Muscle of arm (tissue), 14 donors: ENCODE measurements at places on chromosomes 7 and 10.
A peak's percentile ranks its signal among the peaks of the same experiment; 100 is the strongest.

DNA sequence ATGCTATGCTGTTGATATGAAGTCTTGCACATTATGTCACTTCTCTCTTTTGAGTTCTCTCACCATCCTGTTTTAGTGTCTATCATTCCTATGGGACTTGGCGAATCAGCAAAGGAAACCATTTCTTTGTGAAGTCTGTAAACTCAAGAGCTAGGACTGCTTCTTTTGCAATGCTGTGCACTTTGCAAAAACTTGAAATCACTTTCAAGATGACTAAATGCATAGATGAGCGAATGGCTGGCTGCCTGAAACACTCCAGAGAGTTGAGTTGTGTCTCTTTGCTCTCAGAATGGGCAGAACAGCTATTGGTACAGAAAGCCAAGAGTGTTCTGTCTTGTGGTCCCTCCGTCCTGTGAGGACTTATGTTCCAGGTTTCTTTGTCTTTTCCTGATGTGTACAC lies 18.3 kb upstream of the ELMO1 start:
- no peak for DNase-seq

DNA sequence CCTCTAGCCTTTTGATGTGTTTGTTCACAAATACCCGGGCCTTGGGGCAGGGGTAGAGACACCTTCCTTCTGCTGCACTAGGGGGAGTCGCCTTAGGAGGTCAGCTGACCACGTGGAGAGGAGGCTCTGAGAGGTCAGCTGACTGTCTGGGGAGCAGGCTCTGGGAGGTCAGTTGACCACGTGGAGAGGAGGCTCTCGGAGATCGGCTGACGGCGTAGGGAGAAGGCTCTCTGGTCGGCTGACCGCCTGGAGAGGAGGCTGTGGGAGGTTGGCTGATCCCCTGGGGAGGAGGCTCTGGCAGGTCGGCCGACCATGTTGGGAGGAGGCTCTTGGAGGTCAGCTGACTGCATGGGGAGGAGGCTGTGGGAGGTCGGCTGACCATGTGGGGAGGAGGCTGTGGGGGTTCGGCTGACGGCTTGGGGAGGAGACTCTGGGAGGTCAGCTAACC lies 59.6 kb upstream of the LYZL1 start:
- no peak for DNase-seq

DNA sequence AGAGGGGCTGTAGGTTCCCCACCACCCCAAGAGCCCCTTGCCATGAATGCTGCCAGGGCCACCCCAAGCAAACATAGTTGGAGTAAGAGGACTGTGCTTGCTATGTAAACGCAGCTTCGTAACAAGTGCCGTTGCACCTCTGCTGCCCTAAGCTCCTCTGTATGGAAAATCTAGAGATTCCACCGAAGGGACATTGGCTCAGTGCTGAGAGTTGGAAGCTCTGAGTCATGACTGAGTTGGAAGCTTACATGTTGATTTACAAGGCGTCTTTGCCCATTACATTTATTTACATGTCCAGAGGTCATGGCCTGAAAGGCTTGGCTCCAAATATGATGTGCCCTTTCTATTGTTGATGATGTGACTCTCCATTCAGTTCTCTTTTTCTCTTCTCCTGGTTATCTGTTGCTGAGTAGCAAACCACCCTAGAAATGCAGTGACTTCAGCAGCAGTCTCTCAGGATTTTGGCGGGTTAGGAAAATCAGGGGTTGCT lies 233.1 kb upstream of the TCF7L2 start:
- DNase-seq, result no peak

GRCh38 chr7:88020953-88021665 lies 87.1 kb downstream of the ADAM22 start:
- no peak for DNase-seq

GRCh38 chr10:91677911-91678310 lies 45.0 kb upstream of the PPP1R3C start:
- DNase-seq, result no peak

DNA sequence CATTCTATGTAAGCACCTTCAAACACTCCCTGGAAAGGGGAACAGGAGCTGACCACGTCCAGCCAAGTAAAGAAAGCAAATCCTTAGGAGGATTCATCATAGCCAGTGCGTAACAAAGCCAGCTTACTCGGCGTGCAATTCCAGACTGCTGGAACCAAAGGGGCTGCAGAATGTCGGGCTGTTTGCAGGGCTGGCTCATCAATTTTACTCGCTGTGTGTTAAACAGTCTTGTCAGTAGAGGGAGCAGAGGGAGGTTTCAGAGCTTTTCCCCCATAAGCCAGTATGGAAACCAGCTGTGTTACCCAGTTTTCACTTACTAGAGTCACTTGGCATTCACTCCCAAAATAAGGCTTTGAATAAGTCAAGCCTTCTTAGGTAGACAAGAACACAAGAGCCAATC lies 127.1 kb downstream of the KMT2E start:
- peak; percentile 47 for DNase-seq

GRCh38 chr7:7614018-7614741 lies 26.4 kb upstream of the UMAD1 start:
- no peak for DNase-seq

GRCh38 chr10:48505394-48506112 lies 99.3 kb downstream of the ARHGAP22 start:
- no peak for DNase-seq

DNA sequence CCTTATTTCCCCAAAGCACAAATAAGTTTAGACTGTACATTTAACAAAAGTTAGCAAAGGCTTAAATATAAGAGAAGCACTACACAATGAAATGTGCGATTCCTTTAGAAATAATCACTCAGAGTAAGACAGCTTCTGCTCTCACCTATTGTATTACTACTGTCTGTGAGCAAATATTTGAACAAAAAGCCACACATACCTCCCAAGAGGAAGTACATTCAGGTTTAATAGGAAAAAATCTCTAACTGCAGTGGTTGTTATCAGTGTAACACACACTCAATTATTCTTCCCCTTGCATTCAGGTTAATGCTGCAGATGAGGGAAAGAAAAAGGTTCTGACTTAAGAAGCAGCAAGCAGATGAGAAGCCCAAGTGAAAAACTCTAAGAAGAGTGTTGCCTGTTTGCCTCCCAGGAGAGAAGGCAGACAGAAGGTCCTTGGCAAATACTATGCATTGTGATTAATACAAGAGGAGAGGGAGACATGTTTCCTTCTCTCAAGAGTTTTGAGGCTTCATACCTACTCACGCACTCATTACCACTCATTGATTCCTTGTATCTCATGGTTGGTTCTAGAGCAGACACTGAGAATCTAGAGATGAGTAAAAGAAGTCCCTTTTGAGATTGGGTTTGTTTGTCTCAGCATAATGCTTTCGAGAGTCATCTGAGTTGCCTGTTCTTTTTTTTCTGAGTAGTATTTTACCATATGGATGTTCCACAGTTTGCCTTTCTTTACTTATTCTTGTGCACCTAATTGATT lies 13.6 kb downstream of the GIMAP4 start:
- no peak for DNase-seq

GRCh38 chr10:103658049-103658577 lies 164.6 kb downstream of the NEURL1 start:
- DNase-seq, result no peak

- DNase-seq, result no peak
Observed at GRCh38 chr7:47520406-47520805, 61.5 kb downstream of the TNS3 start.

GRCh38 chr10:47255866-47256265 lies 44.1 kb upstream of the GDF10 start:
- no peak for DNase-seq

DNA sequence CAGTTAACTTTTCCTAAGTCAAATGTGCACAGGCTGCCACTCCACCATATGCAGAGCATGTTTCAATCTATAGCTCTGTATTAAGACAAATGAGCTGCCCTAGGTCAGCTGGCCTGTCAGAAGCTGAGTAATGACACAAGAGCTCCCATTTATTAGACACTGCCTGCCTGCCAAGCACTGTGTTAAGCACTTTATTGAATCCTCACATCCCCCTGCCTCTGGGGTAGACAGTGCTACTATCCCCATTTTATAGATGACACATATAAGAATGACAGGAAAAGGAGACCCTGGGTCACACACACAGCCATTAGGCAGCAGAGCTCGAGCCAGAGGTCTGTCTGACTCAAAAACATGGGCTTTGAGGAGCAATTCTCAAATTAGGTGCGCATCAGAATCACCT lies 179.8 kb upstream of the PDE1C start:
- no peak for DNase-seq

DNA sequence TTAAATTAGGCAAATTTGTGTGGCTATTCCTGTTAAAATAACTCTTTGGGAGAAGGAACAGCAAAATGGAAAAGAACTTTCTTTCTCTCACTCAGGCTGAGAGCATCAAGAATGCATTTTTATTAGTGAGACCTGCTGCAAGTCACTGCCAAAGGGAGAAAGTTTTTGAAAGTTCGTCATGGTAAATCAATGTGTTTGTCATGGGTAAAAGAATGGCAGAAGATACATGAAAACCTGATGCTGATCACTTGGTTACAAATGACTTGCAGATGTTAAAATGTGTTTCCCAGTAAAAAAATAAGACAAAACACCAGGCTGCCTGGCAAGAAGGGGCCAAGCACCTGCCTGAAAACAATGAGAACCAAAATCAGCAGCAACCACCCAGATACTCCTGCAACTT lies 484.7 kb upstream of the NRP1 start:
- no peak for DNase-seq

- no peak for DNase-seq
Observed at GRCh38 chr7:36939816-36940215, 215.5 kb upstream of the AOAH start.

DNA sequence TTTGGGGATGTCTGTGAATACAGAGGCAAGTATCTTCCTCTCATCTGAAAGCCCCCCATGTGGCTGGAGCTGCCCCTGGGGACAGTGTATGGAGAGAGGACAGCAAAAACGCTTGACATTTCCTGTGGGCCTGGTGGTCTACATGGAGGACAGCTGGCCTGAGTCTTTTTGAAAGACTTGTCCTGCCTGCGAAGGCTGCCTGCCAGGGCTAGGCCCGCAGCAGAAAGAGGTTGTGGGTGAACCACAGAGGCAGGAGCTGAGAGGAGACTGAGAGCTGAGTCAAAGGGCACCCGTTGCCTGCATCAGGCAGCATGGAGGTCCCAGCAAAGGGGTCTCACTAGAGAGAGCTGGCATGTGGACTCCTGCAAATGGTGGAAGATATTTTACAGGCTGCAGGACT lies 66.4 kb downstream of the KAT6B start:
- DNase-seq, result no peak

GRCh38 chr10:5449823-5450222 lies 37.5 kb downstream of the NET1 start:
- DNase-seq, result peak; percentile 64

- DNase-seq, result no peak
Observed at GRCh38 chr10:11510736-11511135, 100.7 kb downstream of the USP6NL start.

- DNase-seq, result no peak
Observed at GRCh38 chr7:76122516-76123239, 74.8 kb downstream of the MDH2 start.

DNA sequence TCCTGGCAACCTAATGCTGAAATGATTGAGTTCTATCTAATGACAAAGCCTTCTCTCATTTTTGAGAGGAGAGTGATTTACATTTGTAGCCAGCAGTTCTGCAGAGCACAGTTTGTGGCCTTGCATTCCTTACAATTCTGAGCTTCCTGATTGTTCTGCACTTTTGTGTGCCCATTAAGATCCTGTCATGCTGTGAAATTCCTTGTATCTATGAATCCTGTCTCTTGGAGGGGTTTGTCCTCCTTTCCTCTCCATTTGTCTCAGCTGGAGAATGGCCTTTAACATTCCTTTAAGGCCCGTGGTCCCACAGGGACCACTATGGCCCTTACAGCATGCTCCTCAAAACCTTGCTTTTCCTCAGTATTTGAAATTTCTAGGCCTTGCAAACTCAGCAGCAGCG lies 10.4 kb downstream of the KLHL7 start:
- no peak for DNase-seq
